Stimulated activated CD8-positive, alpha-beta memory T cell treated with anti-CD3 and anti-CD28 coated beads, Interleukin-4, amount 100 ng/mL, for 4 hours (primary cell): ENCODE measurements at places on chromosomes 6 and 20.

GRCh38 chr6:6386010-6386409 lies 65.5 kb upstream of the F13A1 start:
- DNase-seq: no peak

DNA sequence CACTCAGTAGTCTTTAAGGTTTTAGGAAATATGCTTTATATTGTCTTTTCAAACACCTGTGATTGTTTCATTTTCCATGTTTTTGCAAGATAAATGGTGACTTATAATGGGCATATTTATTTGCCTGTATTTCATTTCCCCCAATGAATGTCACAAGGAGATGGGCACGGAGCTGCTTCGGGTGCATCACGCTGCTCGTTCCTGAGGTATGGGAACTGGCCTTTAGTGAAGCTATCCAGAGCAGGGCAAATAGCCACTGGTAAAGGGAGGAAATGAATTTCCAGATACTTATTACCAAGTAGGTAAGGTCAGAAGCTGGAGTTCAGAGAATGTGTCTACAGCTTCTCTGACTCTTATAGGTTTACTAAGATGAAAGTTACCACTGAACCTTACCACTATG lies 3.7 kb downstream of the POU3F2 start:
- no peak for DNase-seq

- no peak for DNase-seq
These were observed 30.5 kb downstream of the GRM4 start for GRCh38 chr6:34115403-34115795.

GRCh38 chr20:32484225-32484957 lies 100.7 kb downstream of the NOL4L start:
- DNase-seq: no peak

DNA sequence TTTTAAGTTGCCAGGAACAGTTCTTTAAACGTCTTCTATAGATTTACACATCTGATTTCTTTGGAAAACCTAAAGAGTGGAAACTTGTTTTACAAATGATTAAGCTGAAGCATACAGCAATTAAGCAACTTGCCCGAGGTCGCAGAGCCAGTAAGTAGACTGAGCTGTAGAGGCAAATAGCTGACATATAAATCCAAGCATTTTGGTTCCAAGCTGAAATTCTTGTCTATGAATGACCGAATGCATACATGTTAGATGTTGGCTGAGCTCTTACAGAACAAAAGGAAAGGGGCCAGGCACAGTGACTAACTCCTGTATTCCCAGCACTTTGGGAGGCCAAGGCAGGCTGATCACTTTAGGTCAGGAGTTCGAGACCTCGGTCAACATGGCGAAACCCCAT lies 101.8 kb upstream of the SGK1 start:
- no peak for DNase-seq

GRCh38 chr6:131773284-131773950 lies 34.4 kb upstream of the ENPP1 start:
- no peak for DNase-seq

DNA sequence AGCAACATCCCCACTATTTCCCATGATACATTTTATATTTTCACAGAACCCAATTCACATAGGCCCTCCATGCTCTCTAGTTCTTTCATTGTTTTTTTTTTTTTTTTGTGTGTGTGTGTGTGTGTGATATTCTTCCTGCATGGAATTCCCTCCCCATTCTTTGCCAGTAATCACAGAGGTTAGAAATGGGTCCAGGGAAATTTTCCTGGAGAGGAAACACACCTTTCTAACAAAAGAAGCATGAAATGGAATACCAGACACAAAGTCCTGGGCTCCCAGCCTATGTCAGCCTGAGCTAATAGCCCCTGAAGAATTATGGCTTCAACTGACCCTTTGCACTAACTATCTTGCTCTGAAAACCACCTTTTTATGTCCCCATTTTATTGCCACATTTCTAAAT lies 194.2 kb upstream of the NT5E start:
- no peak for DNase-seq

DNA sequence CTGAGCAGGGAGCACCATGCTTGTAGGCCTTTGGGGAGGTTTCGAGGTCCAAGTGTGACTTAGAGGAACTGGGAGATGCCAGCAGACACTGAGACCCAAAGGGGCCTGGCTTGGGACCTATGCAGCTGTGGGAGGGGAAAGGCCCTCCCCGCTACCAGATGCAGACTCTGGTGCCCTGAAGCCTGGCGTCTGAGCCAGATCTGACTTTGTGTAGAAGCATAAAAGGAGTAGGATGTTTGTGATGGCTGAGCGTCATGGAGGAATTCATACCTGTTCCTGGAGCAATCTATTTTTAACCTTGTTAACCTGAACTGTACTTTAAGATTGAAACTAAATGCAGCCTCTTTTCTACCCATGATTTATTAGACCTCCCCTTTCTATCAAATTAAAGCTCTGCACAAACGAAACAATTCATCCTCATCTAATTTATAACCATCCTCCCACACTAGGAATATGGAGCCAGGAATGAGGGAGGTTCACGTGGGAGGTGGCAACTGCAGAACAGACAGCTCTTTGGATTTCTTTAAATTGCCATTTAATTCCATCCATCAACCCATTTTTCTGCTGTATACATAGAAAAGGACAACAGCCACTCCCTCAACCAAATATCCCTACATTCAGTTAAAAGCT lies 172.6 kb upstream of the AGPAT4 start:
- no peak for DNase-seq

DNA sequence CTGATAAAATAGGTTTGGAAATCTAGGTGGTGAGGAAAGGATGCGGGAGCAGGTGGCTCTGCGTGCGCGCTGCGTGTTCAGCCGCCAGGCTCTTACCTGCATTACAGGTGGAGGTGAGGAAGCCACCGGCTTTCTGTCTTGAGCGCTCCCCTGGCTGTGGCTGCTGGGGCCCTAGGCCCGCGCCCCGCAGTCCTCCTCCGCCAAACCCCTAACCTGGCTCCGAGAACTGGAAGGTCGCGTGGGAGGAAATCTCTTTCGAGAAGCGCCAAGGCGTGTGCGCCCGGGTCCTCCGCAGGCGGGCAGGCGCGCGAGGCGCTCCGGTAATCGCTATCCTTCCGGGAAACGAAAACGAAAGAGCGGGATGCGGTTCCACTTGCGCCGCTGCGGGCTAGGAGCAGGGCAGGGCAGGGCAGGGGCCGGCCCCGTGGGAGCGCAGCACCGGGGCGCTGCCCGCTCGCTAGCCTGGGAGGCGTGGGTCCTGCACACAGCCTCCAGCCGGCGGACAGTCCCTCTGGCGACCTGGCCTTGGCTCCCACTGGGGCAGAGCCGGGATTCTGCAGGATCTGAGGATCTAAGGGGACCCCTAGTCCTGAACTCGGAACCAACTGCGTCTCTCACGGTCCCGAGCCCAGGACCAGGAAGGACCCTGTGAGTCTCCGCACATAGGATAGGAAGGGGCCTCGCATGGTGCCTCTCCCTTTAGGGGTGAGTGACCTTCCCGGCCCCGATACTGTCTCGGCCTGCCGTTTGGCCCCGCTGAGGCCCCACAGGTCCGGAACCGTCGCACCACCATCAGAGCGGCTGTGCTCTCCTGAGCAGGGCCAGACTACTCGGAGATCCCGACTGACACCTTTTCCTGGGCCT lies at the start of gene ETV7:
ETV7 (minus strand) TSS at position 230 of the 864 bp plus-strand sequence; CDS start at position 102, 128 bp downstream.
- peak; percentile 35 for DNase-seq

- DNase-seq: peak; percentile 8
These were observed 25.1 kb downstream of the MYBL2 start for GRCh38 chr20:43691928-43692524.

DNA sequence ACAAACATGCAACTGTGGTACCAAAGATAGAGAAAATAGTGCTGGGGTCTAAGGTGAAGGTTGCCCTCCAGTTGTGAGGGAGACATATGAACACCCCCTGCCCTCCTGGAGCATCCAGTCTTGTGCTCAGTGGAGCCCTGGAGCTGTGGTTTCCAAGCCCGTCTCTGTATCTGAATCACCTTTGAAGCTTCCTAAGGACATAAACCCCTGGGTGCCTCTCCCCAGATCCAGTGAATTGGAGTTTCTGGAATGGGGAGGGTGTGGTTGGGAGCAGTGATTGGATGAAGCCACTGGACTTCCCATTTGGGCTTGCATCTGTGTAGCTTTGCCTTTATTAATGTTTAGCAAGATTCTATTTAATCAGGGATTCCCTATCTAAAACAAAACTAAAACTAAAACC lies 22.4 kb upstream of the E2F3 start:
- no peak for DNase-seq

GRCh38 chr6:168950858-168951214 lies 302.8 kb downstream of the THBS2 start:
- DNase-seq: no peak

DNA sequence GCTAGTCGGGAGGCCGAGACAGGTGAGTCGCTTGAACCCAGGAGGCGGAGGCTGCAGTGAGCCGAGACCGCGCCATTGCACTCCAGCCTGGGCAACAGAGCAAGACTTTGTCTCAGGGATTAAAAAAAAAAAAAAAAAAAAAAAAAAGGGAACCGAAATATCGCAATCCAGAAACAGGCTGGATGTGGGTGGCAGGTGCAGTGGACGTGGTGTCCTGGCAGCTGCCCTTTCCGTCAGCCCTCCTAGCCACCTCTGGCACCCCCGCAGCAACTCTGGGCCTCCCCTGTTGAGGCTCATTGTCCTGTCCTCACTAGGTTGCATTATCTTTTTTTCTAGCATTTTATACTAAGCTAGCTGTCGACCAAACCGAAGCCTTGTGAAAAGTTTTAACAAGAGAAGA lies 113.5 kb downstream of the DTNBP1 start:
- DNase-seq: no peak

- DNase-seq: no peak
These were observed 20.0 kb downstream of the NOL4L start for GRCh38 chr20:32564921-32565734.

GRCh38 chr6:89510393-89510792 lies 77.4 kb downstream of the ANKRD6 start:
- no peak for DNase-seq

DNA sequence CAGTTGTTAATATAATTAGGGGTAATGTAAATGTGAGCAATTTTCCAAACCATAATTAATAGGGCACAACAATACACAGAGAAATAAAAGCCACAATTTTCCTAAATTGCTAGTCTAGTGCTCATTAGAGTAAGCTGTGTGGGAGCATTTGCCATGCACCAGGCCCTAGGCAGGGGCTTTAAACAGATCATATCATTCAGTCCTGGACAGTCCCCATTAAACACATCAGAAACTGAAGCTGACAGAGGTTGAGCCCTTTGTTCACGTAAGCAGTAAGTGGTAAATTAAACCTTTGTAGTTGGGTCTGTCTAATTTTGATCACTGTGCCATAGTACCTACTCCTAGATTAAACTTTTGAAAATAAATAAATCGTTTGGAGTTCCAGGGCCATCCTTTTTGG lies 931.1 kb downstream of the C6orf118 start:
- DNase-seq: no peak

GRCh38 chr20:20138301-20139064 lies 86.2 kb downstream of the CFAP61 start:
- DNase-seq: no peak

GRCh38 chr6:150667977-150668716 lies 68.5 kb downstream of the PLEKHG1 start:
- DNase-seq: no peak

DNA sequence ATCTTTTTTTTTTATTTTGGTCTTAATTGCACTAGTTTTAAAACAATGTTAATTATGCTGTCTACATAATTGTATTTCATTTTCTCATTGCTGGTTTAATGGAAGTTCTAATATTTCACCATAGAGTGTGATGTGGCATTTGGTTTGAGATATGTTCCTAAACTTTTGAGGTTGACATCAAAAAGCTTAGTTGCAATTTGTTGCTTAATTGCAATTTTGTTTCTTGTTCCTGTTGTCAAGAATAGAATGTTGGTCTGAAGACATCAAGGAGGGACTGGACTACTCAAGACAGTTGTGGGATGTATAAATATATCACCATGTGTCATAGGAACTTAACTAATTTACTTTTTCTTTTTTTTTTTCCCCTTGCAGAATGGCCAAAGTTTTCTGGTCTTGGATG lies 12.5 kb downstream of the HSF2 start:
- no peak for DNase-seq

DNA sequence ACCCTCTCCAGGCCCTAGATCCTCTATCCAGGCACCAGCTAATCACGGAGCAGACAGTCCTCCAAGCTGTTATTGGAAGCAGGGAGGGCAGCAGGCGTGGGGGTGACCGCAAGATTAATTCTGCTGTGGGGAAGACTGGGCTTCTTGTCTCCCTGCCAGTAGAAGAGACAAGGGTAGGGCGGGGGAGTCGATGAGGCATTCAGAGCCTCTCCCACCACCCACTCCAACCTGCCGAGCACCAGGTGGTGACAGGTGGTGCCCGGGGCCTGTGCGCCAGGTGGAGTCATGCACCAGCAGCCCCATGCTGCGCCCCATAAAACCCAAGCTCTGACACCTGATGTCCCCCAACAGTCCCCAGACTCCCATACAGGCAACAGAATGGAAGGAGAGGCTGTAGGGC lies 89.6 kb downstream of the CDH22 start:
- DNase-seq: no peak

- DNase-seq: no peak
These were observed 155.3 kb downstream of the FUT9 start for GRCh38 chr6:96171112-96171511.

- no peak for DNase-seq
These were observed 461.5 kb upstream of the ADGRB3 start for GRCh38 chr6:68173616-68174015.

- DNase-seq: no peak
These were observed 27.6 kb downstream of the CDH26 start for GRCh38 chr20:59985864-59986263.

GRCh38 chr6:44660561-44661220 lies 273.2 kb downstream of the CDC5L start:
- no peak for DNase-seq

DNA sequence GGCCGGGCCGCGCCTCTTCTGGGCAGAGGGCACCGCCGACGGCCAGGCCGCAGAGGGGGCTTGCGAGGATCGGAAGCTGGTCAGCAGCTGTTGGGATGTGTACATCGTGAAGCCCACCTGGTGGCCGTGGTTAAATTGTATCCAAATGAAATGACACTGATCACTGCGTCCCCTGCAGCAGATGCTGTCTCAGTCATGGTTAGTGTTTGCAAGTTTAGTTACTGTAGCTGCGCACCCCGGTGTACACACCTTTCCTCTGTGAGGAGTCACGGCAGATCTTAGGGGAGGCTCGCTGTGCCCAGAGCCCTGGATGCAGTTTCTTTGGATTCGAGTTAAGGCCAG lies 653 bp downstream of the NAA20 start:
- no peak for DNase-seq

DNA sequence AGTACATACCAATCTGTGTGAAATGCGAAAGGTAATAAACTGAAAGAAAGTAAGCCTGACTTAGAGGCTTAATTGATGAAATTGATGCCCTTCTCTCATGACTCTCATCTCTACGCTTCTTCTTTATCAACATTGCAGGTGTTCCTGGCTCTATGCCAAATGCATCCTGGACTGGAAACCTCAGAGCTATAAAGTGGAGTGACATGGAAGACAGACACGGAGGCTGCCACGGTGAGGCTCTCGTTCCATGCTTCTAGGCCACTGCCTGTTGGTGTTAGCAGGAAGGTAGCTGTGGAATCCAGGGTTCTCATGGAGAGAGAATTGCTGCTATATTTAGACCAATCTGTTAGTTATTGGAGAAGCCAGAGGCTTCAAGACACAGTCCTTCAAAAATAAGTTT lies 73.2 kb downstream of the C6orf52 start:
- DNase-seq: no peak

- no peak for DNase-seq
These were observed 128.0 kb downstream of the CDH4 start for GRCh38 chr20:61379898-61380544.
